ENCODE measurements at places on chromosomes 3 and 15.

GRCh38 chr3:27666708-27667107 is 55.4 kb downstream of the EOMES start:
- DNase-seq, result no peak

DNA sequence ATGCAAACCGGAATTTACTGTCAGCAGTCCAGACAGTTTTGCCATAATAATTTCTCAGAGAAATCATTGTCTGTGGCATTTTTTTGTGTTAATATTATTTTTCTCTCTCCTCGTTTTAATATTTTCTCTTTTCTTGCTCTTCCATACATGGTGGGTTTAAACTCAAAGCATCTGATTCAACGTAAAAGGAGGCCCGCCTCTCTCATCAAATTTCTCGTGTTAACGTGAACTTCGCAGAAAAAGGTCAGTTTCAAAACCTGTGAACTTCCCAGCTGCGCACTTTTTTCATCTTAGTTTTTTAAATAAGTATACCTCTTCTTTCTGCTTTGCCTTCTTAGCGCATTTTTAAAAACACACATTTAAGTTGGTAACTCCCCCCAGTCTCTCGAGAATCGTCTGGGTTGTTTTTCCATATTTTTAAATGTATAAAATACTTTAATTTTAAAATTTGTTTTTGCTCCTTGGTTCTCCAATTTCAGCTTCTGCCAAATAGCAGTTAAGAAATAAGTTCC is 9.1 kb downstream of the SHOX2 start:
- DNase-seq, result no peak

DNA sequence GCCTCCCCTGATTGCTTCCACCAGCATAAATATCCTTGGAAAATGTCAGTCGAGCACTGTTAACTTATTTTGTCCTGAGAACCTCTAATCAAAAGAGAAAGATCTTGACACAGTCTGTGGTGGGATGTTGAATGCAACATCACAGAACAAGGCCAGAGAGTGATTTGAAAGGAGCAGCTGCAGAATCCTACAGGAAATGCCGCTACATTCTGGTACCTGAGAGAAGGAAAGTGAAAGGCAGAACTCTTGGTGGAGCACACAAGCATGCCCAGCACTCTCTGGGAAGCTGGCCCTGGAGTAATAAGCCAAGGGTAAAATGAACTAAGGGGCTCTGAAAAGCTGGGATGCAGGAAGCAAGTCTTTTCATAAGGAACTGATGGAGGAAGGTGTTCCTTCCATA is 75.8 kb downstream of the CBLB start:
- DNase-seq, result no peak

DNA sequence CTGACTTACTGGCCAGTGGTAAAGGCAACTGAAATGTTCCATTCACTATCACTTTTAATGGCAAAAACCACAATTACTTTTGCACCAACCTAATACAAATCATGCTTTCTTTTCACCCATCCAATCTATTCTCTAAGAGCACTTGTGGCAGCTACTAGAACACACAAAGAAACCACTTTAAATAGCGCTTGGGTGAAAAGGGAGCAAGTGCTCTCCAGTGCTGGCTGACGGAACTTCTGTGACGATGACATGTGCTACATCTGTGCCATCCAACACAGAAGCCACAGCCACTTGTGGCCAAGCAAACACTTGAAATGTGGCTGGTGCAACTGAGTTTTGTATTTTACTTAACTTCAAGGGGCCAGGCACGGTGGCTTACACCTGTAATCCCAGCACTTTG is 18.9 kb downstream of the SH3BP5 start:
- no peak for DNase-seq

DNA sequence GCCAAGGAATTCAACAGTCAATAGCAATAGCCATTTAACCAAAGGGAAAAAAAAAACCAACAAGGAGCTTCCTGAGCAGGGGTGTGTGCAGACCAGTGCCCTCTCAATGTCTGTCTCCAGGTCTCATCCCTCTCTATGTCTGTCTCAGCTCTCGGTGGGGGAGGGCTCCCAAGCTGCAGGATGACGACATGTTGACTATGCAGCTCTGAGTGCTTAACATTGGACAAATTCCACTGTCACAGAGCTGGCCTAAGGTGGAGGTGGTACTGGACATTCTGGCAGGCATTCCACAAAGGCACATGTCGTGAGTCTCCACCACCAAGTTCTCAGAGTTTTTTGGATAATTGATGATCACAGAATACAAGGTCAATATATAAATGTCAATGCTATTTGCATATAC is 2.0 kb upstream of the CAPN7 start:
- peak; percentile 88 for DNase-seq

GRCh38 chr3:65326574-65326973 is 638.8 kb upstream of the ADAMTS9 start:
- peak; percentile 13 for DNase-seq

DNA sequence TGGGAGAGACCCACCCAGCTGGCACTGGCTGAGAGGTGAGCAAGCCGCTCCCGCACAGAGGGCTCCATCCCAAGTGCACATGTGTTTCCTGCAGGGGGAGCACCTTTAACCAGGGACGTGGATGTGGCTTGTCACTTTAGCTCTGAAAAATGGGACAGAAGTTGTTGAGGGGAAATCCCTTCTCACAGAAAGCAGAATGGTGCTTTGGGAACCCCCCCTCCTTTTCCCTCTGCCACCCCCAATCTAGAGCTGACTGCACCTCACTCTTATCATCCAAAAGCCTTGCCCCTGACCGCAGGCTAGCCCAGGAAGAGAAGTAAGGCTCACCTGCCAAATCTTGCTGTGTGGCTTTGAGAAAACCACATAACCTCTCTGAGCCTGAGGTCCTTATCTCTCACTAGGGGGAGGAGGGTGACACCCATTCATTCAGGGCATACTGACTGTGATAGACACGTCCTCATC is 77.9 kb downstream of the RPN1 start:
- DNase-seq, result peak; percentile 39

DNA sequence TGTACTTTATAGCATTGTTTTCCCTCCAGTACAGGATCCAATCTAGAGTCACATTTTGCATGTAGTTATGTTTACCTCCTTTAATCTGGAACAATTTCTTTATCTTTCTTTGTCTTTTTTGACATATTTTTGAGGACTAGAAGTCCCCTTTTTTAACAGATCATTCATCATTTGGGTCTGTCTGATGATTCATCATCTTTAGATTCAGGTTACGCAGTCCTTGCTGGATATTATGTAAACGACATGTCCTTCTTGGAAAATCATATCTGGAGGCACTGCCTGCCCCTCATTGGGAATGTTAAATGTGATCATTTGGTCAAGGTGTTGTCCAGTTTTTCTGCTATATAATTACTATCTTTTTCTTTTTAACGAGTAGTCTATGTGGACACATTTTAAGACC is 18.3 kb downstream of the TGM4 start:
- DNase-seq, result no peak

- DNase-seq, result no peak
Measured at GRCh38 chr3:185572183-185572582, 13.9 kb upstream of the SENP2 start.

- DNase-seq, result no peak
Measured at GRCh38 chr3:150278195-150278594, 129.9 kb upstream of the TSC22D2 start.

- DNase-seq, result no peak
Measured at GRCh38 chr15:94416820-94417219, 185.5 kb downstream of the MCTP2 start.

GRCh38 chr3:126131881-126132750 is 48.2 kb upstream of the SLC41A3 start:
- no peak for DNase-seq

DNA sequence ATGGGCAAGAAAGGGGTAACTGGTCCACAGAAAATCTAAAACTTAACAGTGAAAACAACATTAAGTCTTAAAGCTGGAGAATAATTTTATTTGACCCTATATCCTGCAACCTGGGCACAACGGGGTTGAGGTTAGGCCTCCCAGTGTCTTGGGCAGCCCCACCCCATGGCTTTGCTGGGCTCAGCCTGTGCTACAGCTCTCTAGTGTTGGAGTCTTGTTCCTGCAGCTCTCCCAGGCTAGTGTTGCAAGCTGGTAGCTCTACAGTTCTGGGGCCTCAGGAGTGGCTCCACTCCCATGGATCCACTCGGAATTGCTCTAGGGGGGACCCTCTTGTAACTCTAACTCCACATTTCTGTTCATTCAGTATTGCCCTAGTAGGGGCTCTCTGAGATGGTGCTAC is 24.9 kb upstream of the GNB4 start:
- no peak for DNase-seq

GRCh38 chr15:29677871-29678461 is 144.3 kb downstream of the TJP1 start:
- no peak for DNase-seq

DNA sequence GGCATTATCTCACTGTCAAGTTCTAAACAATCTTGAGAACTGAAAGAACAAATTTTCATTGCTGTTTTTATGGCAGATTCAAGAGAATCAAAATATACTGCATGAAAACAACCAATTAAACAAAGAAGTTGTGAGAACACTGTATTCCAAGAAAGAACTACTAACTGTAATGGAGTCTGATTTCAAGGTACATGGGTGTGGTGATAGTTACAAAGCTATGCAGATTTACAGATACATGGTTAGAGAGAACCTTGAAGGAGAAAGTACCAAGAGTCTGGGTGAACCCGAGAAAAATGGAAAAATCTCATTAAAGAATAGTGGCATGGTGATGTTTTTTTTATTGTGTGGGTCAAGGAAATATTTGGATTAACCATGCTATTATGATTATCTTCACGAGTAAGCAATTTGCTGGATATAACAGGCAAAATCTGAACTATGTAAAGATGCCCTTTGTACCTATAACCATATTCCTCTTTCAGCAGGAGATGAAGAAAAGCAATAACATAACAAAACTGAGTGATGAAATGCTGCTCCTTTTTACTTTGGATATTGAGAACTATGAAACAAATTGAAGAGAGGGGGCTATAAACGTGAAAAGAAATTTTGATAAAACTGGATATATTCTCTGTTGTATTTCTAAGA is 100.4 kb downstream of the PLSCR2 start:
- DNase-seq, result no peak

GRCh38 chr15:99252326-99252725 is 1.0 kb downstream of the LRRC28 start:
- DNase-seq, result no peak

GRCh38 chr3:157151627-157152026 is 8.3 kb downstream of the CCNL1 start:
- peak; percentile 12 for DNase-seq

DNA sequence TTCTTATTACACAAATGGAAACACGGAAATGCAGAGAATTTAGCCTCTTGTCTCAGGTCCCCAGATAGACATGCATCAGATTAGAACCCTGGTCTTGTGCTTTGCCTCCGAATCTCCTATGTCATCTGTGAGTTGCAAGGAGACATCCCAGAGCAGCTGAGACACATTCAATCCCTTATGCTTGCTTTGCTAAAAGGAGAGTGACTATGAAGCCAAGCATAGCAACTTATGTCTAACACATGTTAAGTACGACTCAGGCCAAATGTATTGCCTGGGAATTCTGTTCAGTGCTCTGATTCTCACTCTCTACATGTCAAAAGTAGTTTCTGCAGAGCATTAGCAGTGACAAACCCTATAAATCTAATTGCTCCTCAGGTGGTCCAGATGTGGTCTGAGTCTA is 30.6 kb upstream of the LRRC3B start:
- DNase-seq, result peak; percentile 0

Data from trophoblast cell (in vitro differentiated cells and primary cell).